Adipose tissue (tissue), 3 donors: ENCODE measurements at places on chromosomes 7 and 10. TPM values are rescaled to one million over a fixed set of nuclear protein-coding genes. Genes with fewer than 3 reads are reported as not detected.

The IFIT1B gene
- polyA plus RNA-seq = not detected

The WDR86 gene
- polyA plus RNA-seq = 20.0 TPM

The LRRC17 gene
- polyA plus RNA-seq = 1.00 TPM

The HACD1 gene
- polyA plus RNA-seq = 6.6 TPM

The ACSM6 gene
- polyA plus RNA-seq = 0.22 TPM

The SKAP2 gene
- 27.9 TPM for polyA plus RNA-seq

The MEOX2 gene
- 8.9 TPM for polyA plus RNA-seq

The NPFFR1 gene
- 0.11 TPM for polyA plus RNA-seq

The ZNF438 gene
- polyA plus RNA-seq = 2.8 TPM

The SLC35G1 gene
- 0.90 TPM for polyA plus RNA-seq

The IQUB gene
- 0.13 TPM for polyA plus RNA-seq

The ZNF117 gene
- 26.5 TPM for polyA plus RNA-seq

The FAM25C gene
- not detected for polyA plus RNA-seq

The COBL gene
- 4.8 TPM for polyA plus RNA-seq

The HKDC1 gene
- polyA plus RNA-seq = not detected

The CDCA7L gene
- 5.8 TPM for polyA plus RNA-seq

The LAMB4 gene
- 0.17 TPM for polyA plus RNA-seq

The XRCC2 gene
- 0.09 TPM for polyA plus RNA-seq

The PARD3 gene
- polyA plus RNA-seq = 20.6 TPM

The CFAP43 gene
- not detected for polyA plus RNA-seq

The ELN gene
- polyA plus RNA-seq = 126 TPM
